Stimulated activated CD4-positive, alpha-beta T cell treated with anti-CD3 and anti-CD28 coated beads, Interleukin-2, amount 100 ng/mL, for 4 hours (primary cell): ENCODE measurements at places on chromosomes 11 and 22.

DNA sequence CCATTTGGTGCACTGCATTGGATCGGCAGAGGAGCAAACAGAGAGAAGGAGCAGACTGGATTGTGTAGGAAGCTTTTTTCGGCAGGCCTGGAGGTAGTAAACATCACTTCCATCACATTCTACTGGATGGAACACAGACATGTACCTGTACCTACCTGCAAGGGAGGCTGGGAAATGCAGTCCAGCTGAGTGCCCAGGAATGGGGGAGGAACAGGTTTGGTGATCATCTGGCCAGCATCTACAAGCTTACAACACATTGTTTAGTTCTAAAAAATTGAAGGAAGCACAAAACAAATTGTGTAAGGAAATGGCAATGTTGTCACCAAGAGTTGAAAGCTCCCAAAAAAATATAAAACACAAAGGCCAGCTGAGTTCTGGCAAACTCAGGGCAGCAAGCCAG is 19.1 kb downstream of the SMIM38 start:
- DNase-seq, result no peak

DNA sequence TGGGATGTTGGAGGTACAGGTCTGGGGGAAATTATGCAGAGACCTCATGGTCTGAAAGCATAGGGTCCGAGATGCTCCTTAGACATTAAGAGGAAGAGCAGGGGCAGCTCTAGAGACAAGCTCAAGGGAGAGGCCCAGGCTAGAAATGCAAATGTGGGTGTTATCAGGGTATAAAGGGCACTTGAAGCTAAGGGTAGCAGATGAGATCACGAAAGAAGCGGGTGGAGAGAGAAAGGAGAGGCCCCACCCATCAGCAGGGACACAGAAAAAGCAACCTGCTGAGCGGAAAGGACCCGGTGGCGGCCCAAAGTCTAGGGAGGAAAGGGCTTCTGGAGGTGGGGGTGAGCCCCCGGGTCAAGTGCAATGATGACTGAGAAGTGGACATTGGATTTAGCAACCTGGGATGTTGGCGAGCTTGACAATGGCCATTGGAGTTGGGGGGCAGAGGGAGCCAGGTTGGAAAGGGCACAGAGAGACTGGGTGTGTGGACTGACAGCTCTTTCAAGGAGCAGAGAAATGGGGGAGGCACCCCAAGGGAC is 8.9 kb downstream of the TMPRSS6 start:
- DNase-seq, result no peak

DNA sequence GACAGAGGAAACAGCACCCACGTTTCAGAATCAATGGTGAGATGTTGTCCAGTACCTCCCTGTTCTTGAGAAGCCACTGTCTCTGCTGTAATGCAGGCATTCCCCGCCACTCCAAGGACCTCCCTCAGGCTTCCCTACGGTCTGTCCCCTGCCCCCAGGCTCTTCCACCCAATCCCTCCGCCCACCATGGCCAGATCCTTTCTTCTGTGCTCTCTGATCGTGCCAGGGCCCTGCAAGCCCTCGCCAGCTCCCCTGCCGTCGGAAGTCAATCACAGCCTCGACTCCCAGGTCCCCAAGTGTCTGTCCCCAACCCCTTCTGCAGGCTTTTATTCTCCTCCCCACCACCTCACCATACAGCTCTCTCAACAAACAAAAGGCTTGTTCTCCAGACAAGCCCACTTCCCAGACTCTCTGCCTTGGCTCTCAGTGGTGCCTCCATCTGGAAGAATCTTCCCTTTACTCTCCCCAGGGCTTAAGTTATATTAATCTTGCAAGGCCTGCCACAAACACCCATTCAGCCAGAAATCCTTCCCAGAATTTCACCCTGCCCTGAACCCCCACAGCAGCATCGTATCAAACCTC is 13.7 kb downstream of the SCN4B start:
- DNase-seq, result no peak

DNA sequence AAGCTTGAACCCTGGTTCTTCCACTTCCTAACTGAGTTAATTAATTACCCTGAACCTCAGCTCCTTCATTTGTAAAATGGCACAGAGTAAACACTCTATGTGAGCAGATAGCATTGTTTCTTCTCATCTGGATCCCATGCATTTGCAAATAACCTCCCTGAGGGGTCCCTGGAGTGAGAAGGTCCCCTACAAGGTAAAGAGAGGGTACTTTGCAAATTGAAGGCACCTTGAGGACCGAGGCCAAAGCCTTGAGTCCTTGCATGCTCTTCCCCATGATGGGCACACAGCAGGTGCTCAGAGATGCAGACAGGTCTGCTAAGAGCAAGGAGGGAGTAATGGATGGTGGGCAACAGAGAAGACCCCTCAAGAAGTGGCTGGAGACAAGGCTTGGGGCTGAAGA is 33.2 kb downstream of the OTOG start:
- no peak for DNase-seq

- DNase-seq, result no peak
Measured at GRCh38 chr11:15148169-15148568, 33.4 kb downstream of the INSC start.

DNA sequence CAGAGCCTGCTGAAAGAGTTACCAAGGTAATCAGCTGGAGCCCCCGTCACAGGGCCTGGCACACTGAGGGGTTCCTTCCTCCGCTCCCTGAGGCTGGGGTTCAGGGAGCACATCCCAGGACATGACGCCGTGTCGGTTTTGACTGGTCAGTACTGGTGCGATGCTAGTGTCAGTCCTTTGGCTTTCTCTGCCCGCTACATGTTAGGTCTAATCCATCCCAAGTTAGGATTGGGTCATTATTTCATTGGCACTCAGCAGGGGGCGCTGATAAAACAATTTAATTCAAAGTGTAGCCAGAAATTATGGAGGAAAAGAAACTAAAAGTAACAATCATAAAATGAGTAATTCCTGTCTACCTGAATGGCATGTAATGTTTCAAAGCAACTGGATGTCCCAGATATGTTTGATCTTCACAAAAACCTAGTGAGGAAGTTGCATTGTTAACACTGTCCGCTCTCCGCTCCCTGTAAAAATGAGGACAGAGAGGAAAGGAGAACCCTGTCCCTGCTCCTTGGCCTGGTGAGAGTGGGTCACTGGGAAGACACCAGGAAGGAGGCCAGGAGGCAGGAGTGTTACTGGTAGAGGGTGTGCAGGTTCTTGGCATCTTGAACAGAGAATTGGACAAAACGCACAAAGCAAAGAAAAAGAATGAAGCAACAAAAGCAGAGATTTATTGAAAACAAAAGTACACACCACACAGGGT is 27.1 kb downstream of the TSKU start:
- DNase-seq, result no peak

GRCh38 chr11:113715882-113716625 is 9.9 kb upstream of the TMPRSS5 start:
- DNase-seq, result no peak

GRCh38 chr11:112965656-112966055 is 4.4 kb downstream of the NCAM1 start:
- no peak for DNase-seq

DNA sequence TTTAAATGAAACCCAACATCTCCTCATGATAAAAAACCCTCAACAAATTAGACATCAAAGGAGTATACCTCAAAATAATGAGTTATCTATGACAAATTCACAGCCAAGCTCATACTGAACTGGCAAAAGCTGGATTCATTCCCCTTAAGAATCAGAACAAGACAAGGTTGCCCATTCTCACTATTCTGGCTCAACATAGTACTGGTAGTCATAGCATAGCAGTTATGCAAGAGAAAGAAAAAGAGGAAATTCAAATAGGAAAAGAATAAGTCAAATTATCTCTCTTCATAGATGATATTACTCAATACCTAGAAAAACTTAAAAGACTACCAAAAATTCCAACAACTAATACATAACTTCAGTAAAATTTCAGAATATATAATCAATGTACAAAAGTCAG is 29.4 kb upstream of the XKR3 start:
- DNase-seq, result no peak

DNA sequence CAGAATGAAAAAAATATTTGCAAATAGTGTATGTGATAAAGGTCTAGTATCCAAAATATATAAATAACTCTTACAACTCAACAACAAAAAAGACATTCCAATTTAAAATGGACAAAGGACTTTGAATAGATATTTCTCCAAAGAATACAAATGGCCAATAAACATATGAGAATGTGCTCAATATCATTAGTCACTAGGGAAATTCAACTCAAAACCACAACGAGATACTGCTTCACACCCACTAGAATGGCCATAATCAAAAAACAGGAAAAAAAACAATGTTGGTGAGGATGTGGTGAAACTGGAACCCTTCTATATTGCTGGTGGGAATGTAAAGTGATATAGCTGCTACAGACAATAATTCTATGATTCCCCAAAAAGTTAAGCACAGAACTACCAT is 38.6 kb upstream of the RPS13 start:
- DNase-seq, result no peak

DNA sequence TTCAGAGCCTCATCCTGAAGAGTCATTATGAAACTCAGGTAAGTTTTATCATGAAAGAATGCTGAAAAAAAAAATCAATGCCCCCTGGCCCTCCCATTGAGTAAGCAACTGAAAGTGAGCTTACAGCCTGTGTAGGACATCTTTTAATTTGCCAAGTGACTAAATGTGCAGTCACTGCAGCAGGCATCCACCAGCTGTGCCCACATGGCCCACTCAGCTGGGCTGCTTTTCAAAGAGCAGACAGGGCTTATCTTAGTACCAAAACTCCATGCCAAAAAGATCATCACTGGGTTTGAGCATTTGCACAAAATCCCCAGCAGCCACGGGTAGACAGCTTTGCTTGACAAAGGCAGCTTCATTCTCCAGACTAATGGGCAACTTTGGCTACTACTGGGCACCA is 709.7 kb downstream of the NTM start:
- DNase-seq, result no peak

DNA sequence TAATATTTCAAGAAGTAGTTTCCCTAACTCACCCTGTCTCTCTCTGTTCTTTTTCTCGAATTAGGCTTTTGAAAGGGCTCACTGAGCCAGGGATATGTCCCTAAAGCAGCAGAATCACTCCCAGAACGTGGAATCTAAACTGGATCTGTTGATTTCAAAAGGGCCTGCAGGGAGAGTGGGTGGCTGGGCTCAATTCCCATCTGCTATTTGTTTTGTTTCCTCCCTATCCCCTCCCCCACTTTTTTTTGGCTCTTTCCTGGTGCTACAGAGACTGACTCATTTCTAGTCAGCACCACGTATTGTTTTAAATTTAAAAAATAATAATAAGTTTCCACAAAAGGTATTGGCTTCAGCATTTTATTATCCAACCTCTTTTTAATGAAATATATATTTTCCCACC is 961.5 kb downstream of the FAM181B start:
- no peak for DNase-seq

DNA sequence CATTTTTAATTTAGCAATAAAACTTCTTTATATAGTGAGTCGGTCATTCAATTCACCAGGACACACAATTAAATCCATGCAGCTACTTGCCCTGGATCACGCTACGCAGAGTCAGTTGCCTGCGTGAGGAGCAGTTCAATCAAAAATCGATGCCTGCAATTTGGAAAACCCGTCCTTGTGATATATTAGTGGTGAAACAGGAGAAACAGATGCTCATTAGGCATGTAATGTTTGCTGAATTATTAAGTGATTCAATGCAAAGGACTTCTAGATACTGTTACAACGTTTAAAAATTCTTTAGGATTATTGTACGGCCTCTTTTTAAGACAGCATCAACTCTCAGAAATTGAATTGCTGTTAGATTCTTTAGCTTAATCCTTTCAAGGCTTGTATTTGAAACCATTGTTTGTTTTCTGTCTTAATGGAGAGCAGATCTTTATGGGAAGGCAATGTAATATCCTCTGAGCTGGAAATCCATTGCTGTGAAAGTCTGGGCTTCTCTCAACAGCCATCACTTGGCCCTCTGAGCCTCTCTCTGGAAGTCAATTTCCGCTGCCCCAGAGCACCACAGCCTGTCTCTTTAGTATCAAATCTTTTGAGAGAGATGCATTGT is 20.1 kb upstream of the PAMR1 start:
- no peak for DNase-seq

GRCh38 chr22:45507798-45508197 is 5.1 kb downstream of the FBLN1 start:
- no peak for DNase-seq

DNA sequence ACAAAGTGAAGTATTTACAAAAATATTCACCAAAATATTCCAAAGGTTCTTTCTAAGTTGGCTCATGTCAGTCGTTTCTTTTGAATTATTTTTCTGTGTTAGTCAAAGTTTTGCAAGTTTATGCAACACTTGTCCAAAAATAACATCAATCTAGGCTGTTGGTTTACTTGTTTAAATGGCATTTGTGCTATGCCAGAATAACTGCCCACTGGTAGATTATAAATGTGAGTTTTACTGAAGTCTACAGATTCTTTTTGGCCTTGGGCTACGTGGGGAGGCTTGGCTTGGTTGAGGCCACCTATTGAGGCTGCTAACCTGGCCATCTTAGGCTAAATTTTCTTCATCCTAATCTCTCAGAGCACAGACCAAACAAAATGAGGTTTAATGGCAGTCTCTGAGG is 1091.9 kb upstream of the RAG2 start:
- DNase-seq, result no peak

DNA sequence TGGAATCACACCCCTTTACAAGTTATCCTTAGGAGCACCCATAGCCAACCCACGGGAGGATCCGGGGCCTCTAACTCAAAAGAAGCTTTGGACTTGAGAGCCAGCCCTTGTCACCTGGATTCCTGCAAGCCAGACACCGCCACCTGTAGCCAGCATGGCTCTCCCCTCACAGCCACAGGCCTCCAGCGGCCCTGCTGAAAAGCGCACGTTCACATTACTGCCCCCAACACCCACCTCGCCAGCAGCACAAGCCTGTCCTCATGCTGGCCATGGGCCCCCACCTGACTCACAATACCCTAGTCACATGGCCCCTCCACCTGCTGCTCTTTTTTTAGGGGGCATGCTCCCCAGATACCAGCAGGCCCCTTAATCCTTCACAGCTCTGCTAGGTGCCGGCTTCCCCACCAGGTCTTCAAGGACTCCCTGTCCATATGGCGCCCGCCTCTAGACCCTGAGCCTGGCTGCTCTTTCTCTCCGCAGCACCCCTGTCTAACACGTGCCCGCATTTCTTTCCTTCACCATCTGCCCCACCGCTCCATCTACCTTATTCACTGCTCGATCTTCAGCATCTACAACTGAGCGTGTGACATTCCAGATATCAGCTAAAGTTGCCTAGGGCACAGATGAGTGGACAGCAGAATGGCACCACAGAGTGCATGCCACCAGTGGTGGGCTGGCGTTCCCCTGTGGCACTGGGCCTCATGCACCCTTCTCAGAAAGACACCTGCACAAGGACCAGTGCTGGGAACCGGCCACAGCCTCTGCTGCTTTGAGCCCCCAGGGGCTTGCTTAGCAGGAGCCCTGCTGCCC is 6.6 kb downstream of the CARS1 start:
- DNase-seq, result no peak

GRCh38 chr11:119168471-119169281 is at the start of gene NLRX1:
Gene NLRX1 (plus strand): TSS chr11:119168725. CDS start chr11:119171404, 2,679 bp downstream.
- peak; percentile 75 for DNase-seq
